ENCODE measurements at places on chromosomes 11 and 22.

DNA sequence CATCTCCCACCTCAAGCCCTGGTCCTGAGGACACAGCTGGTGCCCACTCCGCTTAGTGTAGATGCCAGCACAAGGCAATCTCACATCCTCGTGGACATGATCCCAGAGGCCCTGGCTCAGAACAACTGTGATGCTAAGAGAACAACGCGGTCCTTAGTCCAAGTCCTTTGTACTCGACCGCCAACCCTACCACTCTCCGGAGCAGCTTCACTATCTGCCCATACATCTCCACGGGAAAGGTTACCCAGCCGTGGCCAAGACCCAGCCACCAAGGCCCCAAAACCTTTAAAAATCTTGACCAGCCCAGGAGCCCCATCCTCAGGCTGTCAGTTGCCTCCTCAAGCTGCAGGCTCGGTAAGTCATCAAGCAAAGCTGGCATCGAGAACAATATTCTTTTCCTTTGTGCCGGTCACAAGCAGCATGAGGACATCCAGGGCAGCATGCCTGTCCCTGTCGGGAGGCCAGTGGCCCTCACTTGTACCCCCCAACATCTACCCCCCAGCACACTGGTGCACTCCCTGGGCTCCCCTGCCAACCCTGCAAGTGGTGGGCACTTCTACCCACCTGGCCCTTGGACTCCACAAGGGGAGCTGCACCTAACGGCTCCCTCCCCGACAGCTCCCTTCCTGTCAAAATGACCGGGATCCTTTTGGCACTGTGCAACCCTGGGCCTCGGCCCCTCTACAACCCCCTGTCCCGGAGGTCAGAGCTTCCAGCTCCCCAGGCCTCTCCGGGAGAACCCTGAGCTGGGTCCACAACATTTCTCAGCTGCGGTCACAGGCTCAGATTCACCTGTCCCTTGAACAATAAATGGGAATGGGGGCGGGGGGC lies 2.5 kb downstream of the OSBPL5 start:
- H3K27ac ChIP-seq, result no peak overlapping the region
- H3K4me1 ChIP-seq, result peaks cover 15% of the 10 kb centered on the region
- H3K27me3 ChIP-seq, result peaks cover 31% of the 10 kb centered on the region
- H3K36me3 ChIP-seq, result no peaks in the 10 kb centered on the region

DNA sequence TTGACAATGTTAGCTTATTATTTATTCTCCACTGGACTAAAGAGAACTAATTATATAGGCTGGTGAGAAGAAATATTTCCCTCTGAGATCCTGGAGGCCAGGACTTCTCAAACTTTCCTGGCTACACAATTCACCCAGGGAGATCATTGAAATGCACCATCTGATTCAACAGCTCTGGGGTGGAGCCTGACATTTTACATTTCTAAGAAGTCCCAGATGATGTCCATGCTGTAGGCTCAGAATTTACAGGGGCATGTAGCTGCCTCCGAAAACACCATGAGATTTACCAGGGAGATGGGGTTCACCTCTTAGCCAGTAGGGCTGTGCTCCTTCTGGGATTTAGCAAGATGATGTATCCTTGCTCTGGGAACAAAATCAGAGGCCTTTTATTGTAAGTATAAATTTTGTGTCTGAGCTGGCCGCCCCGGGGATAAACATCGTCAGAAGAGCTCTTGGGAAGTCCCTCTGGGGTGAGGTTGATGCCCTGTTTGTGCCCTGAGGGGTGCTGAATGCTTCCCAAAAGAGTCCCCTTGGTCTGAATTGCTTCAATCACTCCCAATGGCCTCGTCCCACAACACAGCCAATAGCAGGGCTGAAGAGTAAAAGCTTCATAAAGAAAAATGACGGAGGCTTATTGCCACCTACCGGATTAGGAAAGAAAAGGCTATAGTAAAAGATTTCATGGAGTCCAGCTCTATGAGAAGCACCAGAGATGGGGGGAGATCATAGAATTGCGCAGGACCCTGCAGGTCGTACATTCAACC lies 33.4 kb upstream of the API5 start:
- no peak overlapping the region for H3K27ac ChIP-seq
- H3K4me3 ChIP-seq, result no peak overlapping the region
- peaks cover 3% of the 10 kb centered on the region for H3K27me3 ChIP-seq
- H3K36me3 ChIP-seq, result no peaks in the 10 kb centered on the region
- no peaks in the 10 kb centered on the region for H3K4me1 ChIP-seq

DNA sequence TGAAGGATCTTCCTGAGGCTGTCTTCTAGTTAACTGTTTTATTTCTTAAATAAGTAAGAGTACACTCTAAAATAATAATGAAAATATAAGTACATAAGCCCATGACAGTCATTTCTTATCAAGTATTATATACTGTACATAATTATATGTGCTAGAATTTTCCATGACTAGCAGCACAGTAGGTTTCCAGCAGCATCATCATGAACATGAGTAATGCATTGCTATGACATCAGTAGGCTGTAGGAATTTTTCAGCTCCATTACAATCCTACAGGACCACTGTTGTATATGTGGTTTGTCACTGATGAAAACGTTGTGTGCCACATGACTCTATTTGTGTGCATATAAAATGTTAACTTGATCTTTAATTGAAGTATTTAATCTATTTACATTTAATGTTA lies 22.0 kb downstream of the ZNF202 start:
- peaks cover 9% of the 10 kb centered on the region for H3K36me3 ChIP-seq
- DNase-seq, result no peak
- H3K4me3 ChIP-seq, result no peak overlapping the region
- H3K27ac ChIP-seq, result no peak overlapping the region
- no peaks in the 10 kb centered on the region for H3K4me1 ChIP-seq

DNA sequence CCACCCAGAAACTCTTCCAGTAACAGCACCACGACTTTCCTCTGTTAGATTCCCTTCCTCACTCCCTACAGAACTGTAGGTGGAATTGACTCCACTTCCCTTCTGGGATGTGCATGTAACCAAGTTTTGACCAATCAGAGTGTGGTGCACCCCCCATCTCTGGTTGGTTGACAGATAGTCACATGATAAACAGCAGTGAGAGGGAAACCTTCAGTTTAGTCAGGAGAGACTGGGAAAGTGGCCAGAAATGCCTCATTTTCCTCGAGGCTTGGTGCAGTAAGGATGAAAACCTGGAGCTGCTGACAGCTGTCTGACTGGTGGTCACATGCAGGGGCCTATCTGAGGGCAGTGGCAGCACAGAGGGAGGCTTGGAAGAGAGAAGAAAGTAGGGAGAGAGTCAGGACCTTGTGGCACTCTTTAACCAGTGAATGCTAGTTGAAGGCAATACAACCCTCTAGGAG lies 67.3 kb upstream of the GRK3 start:
- no peak overlapping the region for H3K27ac ChIP-seq
- peaks cover 6% of the 10 kb centered on the region for H3K4me1 ChIP-seq
- no peak for DNase-seq
- no peak overlapping the region for H3K4me3 ChIP-seq
- H3K27me3 ChIP-seq, result peaks cover 24% of the 10 kb centered on the region

DNA sequence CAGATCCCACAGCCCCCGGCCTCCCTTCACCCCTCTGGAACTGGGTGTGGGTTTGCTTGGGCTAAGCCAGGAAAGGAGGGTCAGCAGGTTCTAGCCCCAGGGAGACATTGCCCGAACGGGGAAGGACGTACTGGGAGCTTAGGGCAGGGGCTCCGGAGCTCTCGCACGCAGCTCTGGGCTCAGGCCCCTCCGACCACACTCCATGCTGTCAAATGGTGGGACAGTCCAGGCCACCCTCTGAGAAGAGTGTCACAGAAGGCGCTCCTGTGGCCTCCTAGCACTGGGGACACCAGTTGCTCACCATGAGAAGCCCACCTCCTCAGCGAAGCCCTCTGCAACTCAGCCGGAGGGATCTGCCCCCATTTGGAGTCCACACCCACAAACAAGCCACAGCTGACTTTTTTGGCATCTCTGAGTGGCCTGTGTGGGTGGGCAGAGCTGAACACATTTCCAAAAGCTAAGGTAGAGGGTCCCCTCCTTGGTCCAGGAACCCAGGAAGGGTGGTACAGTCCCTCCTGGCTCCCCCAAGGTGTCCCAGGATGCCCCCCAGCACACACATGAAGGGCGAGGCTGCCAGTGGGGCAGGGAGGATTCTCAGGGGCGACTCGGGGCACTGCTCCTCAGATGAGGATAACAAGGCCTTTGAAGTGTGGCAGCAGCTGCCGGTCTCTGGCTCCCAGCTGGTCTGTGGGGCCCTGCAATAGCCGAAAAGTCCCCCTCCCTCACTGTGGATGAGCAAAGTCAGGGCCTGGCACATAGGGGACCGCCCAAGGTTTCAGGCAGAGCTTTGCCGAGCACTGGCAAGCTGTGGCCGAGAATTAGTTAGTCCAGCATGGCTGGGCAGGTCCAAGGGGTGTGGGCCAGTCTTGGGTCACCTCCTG lies 13.0 kb upstream of the TEF start:
- no peak overlapping the region for H3K4me3 ChIP-seq
- no peak overlapping the region for H3K27ac ChIP-seq
- no peaks in the 10 kb centered on the region for H3K36me3 ChIP-seq
- no peak for DNase-seq
- peaks cover 9% of the 10 kb centered on the region for H3K27me3 ChIP-seq
- H3K4me1 ChIP-seq, result no peaks in the 10 kb centered on the region

GRCh38 chr11:127806501-127806900 lies 780.9 kb downstream of the ETS1 start:
- H3K27me3 ChIP-seq, result no peaks in the 10 kb centered on the region
- H3K4me3 ChIP-seq, result no peak overlapping the region
- H3K36me3 ChIP-seq, result no peaks in the 10 kb centered on the region
- no peaks in the 10 kb centered on the region for H3K4me1 ChIP-seq
- H3K27ac ChIP-seq, result no peak overlapping the region

DNA sequence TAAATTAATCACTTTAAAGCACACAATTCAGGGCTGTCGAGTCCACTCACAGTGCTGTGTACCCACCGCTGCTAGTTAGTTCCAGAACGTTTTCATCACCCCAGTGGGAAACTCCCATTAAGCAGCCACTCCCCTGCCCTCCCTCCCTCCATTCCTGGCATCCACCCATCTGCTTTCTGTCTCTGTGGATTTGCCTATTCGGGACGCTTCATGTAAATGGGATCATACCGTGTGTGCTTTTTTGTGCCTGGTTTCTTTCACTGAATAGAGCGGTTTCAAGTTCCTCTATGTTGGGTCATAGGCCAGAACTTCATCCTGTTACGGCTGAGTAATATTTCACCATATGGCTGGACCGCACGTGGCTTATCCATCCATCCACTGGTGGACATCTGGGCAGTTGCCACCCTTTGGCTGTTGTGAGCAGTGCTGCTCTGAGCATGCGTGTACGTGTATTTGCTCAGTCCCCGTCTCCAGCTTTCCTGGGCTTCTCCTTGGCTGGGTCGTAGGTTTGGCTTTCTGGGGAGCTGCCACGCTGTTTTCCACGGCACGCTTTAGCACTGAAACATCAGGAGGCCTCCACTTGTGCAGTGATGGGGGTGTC lies 30.1 kb downstream of the ARHGAP8 start:
- H3K4me3 ChIP-seq, result no peak overlapping the region
- H3K27me3 ChIP-seq, result peaks cover 4% of the 10 kb centered on the region
- no peak for DNase-seq
- H3K36me3 ChIP-seq, result no peaks in the 10 kb centered on the region

All from activated naive CD8-positive, alpha-beta T cell treated with anti-CD3 and anti-CD28 coated beads, Interleukin-2, amount 50 U/mL, for 24 hours (primary cell).